CD4-positive, alpha-beta T cell treated with Interleukin-15 for 4 hours (primary cell): ENCODE measurements at places on chromosomes 13 and 19.

DNA sequence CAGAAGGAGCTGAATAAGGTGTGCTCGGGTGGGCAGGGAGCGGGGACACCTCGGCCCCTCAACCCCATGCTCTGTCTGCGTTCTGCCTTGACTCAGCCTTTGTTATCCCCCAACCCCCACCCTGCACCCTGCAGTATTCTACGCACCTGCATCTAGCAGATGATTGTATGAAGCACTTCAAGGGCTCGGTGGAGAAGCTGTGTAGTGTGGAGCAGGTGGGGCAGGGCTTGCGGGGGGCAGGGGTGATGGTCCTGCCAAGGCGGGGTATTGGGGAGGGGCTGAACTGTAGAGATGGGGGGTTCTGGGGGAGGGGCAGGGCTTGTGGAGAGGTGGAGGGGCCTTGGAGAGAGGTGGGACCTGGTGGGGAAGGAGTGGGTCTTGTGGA lies 6.1 kb downstream of the STXBP2 start:
- no peak for DNase-seq

- no peak for DNase-seq
Measured at GRCh38 chr13:50131920-50132903, 117.0 kb downstream of the KCNRG start.

DNA sequence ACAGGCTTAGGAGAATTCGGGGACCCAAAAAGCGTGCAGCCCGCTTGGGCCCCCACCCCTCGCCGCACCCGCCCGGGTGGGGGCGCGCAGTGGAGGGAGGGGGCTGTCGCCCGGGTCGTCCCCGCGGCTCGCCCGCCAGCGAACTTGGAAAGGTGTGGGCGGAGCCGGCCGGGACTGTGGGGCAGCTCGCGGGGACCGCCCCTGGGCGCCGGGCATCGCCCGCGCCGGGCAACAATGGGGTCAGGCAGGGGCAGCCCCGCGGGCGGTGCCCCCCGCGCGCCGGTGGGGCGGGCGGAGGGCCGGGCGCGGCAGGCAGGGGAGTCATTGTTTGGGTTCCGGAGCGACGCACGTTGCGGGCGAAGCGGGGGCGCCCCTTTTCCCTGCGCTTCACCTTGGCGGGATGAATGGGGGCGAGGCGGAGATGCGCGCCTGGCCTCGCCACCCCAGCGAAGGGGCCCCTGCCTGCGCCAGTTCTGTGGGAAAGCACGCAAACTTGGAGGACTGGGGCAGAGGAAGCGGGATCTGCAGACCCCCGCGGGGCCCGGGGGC lies 647 bp upstream of the KLF12 start:
- DNase-seq, result peak; percentile 63

- no peak for DNase-seq
Measured at GRCh38 chr13:36606060-36606459, 67.8 kb upstream of the SERTM1 start.

- no peak for DNase-seq
Measured at GRCh38 chr19:56639217-56639616, 3.7 kb upstream of the SMIM17 start.

DNA sequence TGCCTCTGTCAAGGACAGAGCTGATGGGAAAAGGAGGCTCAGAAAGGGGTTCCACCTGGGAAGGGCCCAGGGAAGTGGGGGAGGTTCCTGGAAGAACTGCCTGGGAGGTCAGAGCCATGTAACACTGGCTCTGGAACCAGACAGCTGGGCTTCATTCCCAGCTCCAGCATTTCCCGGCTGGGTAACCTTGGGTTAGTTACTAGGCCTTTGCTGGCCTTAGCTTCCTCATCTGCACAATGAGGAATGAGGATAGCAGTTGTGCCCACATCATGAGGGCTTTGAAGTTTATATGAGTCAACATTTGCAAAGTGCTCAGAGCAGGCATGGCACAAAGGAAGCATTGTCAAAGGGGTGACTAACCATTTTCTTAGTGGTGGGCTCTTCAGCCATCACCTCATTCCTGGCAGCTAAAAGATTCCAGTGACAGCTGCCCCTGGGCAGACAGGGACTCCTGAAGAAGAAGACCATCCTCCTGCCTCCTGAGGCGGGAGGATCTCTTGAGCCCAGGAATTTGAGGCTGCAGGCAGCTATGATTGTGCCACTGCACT lies 1.7 kb upstream of the DNAJB1 start:
- peak; percentile 55 for DNase-seq

- peak; percentile 47 for DNase-seq
Measured at GRCh38 chr19:3343619-3344502, 22.5 kb upstream of the NFIC start.

- DNase-seq, result no peak
Measured at GRCh38 chr13:36918246-36919131, 1.5 kb downstream of the SMAD9 start.

DNA sequence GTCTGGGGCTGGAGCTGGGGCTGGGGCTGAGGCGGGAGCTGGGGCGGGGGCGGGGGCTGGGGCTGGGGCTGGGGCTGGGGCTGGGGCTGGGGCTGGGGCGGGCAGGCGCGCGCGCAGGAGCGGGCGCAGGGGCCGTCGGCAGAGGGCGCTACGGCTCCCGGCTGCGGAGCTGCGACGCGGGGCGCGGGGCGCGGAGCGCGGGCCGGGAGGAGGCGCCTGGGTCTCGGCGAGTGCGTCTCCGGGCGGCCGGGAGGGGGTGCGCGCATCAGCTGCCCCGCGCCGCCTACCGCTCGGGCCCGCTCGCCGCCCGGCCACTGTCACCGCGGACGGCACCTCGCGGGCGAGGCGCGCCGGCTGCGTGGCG lies 422 bp upstream of the MTUS2 start:
- DNase-seq, result peak; percentile 26

- no peak for DNase-seq
Measured at GRCh38 chr19:53057904-53058580, 13.5 kb downstream of the ERVV-2 start.

DNA sequence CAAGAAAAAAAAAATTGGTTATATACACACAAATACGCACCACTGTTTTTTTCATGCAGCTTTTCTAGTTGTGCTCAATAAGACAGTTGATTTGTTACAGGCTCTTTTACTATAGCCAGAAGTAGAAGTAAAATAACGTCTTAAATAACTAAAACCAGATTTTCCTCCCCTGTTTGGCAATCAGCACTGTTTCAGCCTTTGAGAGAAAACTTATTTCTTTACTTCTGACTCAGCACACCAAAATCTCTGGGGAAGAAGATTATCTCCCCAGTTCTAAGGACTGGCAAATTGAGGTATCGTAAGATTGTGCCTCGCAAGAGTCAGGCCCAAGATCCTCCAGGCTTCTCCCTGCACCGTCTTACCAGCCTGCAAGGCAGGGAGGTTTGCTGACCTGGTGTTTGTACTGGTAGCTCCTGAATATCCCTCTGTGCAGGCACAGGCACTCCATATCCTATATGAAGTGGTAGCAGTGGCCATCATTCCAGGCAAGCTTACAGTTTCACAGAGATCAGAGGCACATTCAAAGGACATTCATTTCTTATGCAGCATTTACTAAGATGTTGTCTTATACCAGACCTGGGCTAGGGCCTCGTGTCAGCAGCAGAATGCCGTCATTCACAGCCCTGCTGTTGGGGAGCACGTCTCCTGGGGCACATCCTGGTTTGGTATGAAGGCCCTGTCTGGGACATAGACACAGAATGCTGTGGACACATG lies 268.2 kb downstream of the ZNF536 start:
- no peak for DNase-seq

- no peak for DNase-seq
Measured at GRCh38 chr19:45231891-45232290, 13.3 kb downstream of the EXOC3L2 start.

DNA sequence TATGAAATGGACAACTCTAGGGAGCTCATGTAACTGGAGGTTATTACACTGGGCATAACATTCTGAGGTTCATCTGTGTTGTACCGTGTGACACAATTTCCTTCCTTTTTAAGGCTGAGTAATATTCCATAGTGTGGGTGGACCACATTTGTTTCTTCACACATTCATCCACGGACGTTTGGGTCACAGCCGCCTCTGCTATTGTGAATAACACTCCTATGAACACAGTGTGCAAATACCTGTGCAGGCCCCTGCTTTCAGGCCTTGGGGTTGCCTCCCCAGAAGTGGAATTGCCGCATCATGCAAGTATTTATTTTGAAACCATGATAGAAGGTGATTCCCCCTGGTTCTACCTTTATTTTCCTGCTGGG lies 63.4 kb upstream of the MCF2L start:
- no peak for DNase-seq

DNA sequence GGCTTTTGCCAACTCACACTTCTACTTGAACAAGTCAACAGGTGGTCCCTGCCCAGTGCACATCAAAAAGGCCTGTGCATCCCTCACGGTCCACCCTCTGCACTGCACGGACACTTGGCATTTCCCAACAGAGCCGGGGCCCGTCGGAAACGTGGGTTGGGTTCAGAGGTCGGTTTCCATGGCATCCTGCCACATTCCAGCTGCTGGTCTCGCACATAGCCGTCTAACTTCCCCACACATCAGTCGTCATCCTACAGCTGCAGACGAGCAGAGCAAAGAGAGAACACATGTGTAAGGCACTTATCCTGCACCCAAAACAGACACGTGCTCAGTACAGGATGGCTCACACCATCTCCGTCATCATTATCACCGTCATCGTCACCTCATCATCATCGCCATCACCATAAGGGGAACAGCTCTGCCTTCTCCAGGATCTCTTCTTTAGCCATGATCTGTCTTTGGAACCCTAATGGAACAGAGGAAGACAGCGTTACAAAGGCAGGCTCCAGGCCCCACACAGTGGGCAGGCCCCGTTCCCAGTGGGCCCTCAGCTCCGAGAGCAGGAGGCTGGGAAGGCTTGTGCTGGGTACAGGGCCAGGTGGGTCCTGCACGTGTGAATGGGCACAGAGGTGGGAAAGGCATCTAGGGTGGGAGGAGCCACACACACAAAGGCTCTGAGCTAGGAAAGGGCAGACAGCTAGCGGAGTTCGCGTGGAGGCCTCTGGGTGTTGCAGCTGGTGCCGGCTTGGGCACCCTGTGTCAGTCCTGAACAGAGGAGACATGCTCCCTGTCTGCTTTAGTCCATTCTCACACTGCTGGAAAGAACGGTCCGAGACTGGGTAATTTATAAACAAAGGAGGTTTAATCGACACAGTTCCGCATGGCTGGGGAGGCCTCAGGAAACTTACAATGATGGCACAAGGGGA lies 170.8 kb upstream of the SOX1 start:
- DNase-seq, result no peak

GRCh38 chr19:44662691-44663385 lies 8.4 kb upstream of the CEACAM19 start:
- no peak for DNase-seq

DNA sequence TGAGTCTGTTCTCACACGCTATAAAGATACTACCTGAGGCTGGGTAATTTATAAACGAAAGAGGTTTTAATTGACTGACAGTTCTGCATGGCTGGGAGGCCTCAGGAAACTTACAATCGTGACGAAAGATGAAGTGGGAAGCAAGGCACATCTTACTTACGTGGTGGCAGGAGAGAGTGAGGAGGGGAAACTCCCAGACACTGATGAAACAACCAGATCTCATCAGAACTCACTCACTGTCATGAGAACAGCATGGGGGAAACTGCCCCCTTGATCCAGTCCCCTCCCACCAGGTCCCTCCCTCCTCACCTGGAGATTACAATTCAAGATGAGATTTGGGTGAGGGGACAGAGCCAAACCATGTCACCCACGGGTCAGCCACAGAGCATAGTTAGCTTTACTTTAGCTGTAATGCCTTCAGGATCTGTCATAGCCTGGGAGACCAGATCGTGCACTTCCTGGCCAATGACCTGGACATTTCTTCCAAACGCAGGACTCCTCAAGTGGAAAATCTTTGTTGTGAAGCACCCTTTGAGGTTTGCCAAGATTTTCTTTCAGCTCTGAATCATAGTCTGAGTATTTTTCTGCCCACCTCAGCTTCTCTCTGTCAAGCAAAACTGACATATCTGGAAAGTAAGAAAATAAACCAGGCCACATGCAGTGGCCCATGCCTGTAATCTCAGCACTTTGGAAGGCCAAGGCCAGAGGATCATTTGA lies 25.2 kb upstream of the HIF3A start:
- DNase-seq, result no peak

- DNase-seq, result no peak
Measured at GRCh38 chr13:74289107-74289506, 154.9 kb upstream of the KLF12 start.

DNA sequence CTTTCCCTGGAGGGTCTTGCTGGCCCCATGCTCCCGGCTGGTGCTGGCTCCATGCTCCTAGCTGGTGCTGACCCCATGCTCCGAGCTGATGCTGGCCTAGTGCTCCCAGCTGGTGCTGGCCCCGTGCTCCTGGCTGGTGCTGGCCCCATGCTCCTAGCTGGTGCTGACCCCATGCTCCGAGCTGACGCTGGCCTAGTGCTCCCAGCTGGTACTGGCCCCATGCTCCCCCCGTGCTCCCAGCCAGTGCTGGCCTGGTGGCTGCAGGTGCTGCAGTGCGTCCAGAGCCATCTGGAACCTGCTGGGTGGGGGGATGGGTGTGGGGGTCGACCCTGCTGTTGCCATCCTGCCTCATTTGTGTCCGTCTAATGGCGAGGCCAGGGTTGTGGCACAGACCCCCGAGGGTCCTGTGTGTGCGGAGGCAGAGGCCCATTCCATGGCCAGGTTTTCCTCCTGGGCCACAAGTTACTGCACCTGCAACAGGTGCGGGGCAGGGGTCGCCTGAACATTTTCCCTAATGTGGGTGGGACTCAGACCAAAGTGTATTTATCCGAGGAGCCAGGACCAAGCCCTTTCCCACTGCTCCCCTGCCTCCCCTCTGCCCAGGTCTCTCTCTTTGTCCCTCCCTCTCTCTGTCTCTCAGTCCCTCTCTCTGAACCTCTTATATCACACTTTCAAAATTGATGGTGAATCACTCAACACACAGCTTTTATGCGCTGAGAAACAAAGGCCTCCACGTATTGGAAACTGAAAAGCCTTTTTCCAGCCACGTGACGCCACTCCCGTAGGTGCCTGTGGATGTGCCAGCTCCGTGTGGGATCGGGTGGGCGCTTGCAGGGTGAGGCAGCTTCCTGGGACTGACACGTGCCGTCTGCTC lies 45.1 kb downstream of the MCF2L start:
- DNase-seq, result no peak

GRCh38 chr13:44118881-44119280 lies 239.2 kb downstream of the LACC1 start:
- no peak for DNase-seq

- DNase-seq, result no peak
Measured at GRCh38 chr13:51156648-51157047, 45.6 kb upstream of the C13orf42 start.

GRCh38 chr19:36149673-36150406 lies 2.4 kb downstream of the COX7A1 start:
- no peak for DNase-seq

GRCh38 chr13:38202740-38203139 lies 146.9 kb upstream of the UFM1 start:
- no peak for DNase-seq

DNA sequence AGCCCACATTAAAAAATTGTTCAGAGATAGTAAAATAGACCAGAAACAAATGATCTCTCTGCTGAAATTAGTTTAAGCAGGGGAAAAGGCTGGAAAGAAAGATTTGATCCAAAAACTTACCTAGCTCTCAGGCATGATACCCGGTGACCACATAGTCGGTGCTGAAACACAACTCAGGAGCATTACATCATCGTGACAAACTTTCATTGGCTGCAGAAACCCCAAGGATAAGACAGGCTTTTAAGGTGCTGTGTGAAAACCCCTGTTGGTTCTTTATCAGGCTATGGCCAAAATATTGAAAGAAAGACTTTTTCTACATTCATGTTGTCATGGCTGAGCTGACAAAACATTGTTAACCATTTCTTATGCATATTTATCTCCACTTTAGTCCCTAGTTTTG lies 171.7 kb upstream of the KLF12 start:
- no peak for DNase-seq

GRCh38 chr13:73913079-73913740 lies 221.0 kb downstream of the KLF12 start:
- DNase-seq, result no peak

GRCh38 chr19:42872608-42873007 lies 6.9 kb downstream of the PSG1 start:
- DNase-seq, result no peak
